Activated T-cell treated with anti-CD3 and anti-CD28 coated beads for 1 hour (primary cell): ENCODE measurements at places on chromosomes 11 and 22.

- no peak for DNase-seq
Measured at GRCh38 chr11:93849751-93850593, 446 bp downstream of the VSTM5 start.

- DNase-seq: no peak
Measured at GRCh38 chr11:132052904-132053303, 682.5 kb downstream of the NTM start.

DNA sequence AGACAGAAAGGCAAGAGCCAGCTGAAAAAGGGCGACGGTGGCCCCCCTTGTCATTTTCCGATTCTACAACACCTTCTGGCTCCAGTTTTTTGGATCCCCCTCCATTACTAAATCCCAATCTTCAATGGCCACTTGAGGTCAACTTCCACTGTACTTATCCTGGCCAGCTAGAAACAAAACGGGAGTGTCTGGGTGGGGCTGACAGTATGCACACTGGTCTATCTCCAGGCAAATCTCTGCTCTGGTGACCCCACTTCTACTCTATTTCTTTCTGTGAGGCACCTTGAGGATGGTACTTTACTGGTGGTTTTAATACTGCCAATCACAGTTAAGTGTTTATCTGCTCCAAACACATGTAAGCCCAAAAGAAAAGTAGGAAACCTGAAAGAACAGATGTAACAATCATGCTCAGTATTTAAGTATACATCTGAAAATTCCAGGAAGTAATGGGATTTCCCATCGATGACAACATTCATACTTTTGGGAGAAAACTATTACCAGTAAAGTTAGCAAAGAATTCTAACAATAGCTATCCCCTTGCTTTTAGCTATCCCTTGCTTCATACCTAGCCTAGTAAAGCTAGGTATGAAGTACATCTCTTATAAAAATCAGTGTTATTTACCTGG, 16.0 kb downstream of the CDON start:
- DNase-seq: no peak

GRCh38 chr11:82976786-82977185, 75.2 kb downstream of the DDIAS start:
- DNase-seq: no peak

DNA sequence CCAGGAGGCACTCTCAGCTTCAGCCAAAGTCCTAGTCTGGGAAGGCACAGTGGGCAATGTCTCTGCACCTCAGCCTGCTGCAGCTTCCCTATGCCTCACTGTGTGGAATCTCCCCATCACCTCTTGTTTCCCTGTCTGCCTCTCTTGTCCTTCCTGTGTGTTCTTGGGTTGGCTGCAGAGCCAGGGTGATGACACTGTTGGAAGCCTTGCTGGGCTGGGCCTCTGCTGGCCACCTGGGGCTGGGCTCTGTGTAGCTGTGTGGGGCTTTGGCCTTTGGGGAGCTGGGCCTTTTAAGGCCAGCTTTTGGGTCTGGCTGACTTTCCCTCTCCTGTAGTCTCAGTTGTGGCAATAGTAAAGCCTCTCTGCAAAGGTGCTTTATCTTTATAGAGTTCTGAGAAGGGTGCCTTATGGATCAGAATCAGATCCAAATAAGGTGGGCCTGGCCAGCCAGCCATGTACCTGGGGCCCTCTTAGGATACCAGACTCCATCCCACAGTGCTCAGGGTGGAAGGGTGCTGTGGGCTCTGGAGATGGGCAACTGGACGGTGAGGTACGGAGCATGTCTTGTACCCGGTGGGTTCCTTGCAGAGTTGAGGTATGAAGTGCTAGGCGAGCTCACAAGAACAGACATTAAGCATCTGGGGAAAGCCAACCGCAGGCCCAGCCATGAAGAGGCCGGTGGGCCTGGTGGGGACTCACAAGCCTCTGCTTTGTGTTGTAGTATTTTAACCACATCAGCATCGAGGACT, 10.3 kb upstream of the RANBP1 start:
- no peak for DNase-seq

DNA sequence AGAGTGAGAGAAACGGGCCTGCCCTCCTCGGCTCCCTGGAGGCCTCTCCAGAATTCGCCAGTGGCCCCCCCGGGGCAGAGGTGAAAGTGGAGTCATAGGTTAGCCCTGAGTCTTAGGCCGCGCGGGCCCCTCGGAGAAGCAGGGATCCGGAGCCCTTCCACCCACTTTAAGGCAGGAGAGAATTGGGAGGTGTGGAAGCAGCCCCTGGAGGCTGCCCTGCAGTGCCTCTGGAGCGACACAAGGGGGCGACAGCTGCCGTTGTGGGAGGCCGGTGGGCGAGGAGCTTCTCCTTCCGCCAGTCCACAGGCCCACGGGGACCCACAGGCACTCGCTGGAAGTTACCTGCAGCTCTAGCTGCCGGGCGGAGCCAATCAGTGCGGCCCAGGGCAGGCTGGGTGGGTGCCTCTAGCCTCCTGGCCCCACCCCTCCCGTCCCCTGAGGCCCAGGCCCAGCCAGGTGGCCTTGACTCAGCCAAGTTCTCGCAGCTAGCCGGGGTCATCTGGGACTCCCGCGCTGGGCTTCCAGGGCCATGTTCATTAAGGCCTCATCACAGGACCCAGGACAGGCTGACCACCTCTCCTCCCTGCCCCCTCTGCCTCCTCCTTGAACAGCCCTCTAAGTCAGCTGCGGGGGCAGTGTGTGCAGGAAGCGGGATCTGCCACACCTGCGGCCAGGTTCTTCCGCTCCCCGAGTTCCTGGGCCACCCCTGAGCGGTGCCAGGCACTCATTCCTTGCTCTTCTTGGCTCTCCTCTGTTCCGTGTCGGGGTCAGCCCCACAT, 5.0 kb downstream of the DGKZ start:
- DNase-seq: peak; percentile 67

- no peak for DNase-seq
Measured at GRCh38 chr11:76076749-76077148, 129.6 kb downstream of the WNT11 start.

- DNase-seq: no peak
Measured at GRCh38 chr11:34840736-34841386, 75.3 kb downstream of the APIP start.

- DNase-seq: no peak
Measured at GRCh38 chr11:86464509-86465221, 90.0 kb downstream of the CCDC81 start.

DNA sequence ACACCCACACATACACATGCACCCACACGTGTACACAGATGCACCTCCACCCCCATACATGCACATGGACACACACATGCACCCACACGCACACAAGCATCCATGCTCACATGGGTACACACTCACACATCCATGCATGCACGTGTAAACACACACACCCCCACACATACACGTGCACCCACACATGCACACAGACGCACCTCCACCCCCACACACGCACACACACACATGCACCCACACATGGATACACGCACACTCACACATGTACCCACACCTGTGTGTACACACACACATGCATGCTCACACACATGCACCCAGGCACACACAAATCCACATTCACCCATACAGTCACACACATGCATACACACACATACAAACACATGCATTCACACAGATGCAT, 24.5 kb downstream of the CDPF1 start:
- no peak for DNase-seq
